ENCODE measurements at places on chromosomes 12 and 14. TPM values are rescaled to one million over a fixed set of nuclear protein-coding genes. Genes with fewer than 3 reads are reported as not detected.
A peak's percentile ranks its signal among the peaks of the same experiment; 100 is the strongest.

DNA sequence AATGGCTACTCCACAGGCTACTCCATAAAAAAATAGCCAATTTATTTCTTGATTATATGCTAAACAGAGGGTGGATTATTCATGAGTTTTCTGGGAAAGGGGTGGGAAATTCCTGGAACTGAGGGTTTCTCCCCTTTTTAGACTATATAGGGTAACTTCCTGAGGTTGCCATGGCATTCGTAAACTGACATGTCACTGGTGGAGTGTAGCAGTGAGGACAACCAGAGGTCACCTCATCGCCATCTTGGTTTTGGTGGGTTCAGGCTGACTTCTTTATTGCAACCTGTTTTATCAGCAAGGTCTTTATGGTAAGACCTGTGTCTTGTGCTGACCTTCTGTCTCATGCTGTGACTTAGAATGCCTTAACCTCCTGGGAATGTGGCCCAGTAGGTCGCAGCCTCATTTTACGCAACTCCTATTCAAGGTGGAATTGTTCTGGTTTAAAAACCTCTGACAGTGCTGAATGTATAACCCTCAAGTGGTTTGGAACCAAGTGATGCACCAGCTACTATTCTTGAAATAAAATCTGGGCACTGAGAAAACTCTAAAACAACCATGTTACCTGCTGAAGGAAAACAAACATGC, 27.7 kb downstream of the C12orf56 start:
- H3K4me1 ChIP-seq: no peaks in the 10 kb centered on the region
- no peak overlapping the region for H3K27ac ChIP-seq
- H3K36me3 ChIP-seq: no peaks in the 10 kb centered on the region
- H3K4me3 ChIP-seq: no peak overlapping the region

- no peaks in the 10 kb centered on the region for H3K27me3 ChIP-seq
- H3K27ac ChIP-seq: no peak overlapping the region
- H3K36me3 ChIP-seq: no peaks in the 10 kb centered on the region
- DNase-seq: no peak
- H3K4me3 ChIP-seq: no peak overlapping the region
- H3K4me1 ChIP-seq: no peaks in the 10 kb centered on the region
These were observed 27.4 kb downstream of the DTX1 start for GRCh38 chr12:113083863-113084435.

- H3K27me3 ChIP-seq: no peaks in the 10 kb centered on the region
- H3K36me3 ChIP-seq: no peaks in the 10 kb centered on the region
- no peak overlapping the region for H3K27ac ChIP-seq
- H3K4me1 ChIP-seq: no peaks in the 10 kb centered on the region
- no peak for DNase-seq
- no peak overlapping the region for H3K4me3 ChIP-seq
These were observed 29.5 kb downstream of the CCDC198 start for GRCh38 chr14:57464008-57464730.

The LRTM2 gene
- total RNA-seq: not detected

The HOXC9 gene
- 37.2 TPM for total RNA-seq

DNA sequence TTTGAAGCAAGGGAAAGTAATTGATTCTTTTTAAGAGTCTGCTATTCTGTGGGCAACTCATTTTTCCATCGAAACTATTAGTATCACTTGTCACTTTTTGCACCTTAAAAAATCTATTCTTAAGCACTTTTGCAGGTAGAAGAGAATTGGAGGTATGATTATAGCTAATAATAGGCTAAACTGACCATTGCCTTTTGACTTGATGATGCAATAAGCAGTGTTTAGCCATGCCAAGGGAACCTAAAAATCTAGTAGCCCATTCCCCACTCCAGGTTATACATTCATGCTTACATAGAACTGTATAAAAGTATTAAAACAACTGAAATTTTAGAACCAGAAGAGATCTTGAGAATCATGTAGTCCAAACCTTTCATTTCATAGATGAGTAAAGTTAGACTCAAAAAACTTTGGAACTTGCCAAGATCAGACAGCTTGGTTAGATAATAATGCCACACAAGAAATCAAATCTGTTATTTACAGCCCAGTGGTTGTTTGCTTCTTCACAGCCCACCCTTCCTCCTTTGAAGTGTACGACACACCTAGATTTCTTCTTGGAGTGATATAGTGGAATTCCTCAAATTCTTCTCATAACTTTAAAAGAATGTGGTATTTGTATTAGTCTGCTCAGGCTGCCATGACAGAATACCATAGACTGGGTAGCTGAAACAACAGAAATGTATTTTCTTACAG, 21.7 kb upstream of the GARIN2 start:
- peak overlapping the region; percentile 86 for H3K27ac ChIP-seq
- H3K27me3 ChIP-seq: no peaks in the 10 kb centered on the region
- no peak for DNase-seq

DNA sequence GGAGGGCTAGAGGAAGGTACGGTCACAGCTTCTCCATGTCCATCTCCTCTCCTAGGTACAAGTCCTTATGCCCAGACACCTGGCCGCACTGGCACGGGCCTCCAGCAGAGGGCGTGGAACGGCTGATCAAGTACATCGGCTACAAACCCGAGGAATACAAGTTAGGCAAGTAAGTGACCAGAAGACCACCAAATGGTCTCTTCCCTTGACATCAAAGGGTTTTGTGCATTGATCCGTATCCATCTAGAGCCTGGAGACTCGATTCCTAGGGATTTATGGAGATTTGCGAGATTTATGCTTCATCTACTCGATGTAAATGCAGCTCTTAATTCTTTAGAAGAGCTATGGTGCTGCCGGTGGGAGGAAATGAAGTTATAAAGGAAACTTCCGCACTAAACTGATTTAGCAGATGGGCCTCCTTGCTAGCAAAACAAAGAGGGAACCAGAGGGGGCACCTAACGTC, 44.2 kb downstream of the KCTD10 start:
- no peak overlapping the region for H3K4me3 ChIP-seq
- no peak overlapping the region for H3K27ac ChIP-seq
- peak; percentile 61 for DNase-seq

GRCh38 chr12:45987340-45987727, 3.0 kb downstream of the SCAF11 start:
- H3K4me1 ChIP-seq: peaks cover 22% of the 10 kb centered on the region
- H3K27me3 ChIP-seq: no peaks in the 10 kb centered on the region
- peak overlapping the region; percentile 75 for H3K4me3 ChIP-seq
- H3K36me3 ChIP-seq: peaks cover 14% of the 10 kb centered on the region
- peak overlapping the region; percentile 67 for H3K27ac ChIP-seq

DNA sequence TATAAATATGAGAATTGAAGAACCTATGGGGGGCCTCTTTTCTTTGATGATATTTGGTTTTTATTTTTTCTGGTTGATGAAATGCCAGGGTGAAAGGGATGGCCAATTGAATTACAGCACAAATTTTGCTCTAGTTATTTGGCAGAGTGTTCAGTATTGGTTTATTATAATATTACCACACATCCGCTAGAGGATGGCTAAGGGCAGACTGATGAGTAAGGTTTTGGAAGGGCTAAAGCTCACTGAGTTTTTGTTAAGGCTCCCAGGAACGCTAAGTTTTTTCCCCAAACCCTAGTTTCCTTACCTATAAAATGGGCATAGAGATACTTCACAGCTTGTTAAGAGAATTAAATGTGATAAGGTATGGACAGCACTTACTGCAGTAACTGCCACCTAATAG, 34.3 kb upstream of the LRRC10 start:
- H3K4me3 ChIP-seq: no peak overlapping the region
- H3K36me3 ChIP-seq: no peaks in the 10 kb centered on the region

GRCh38 chr12:113710216-113710615, 238.5 kb upstream of the LHX5 start:
- no peaks in the 10 kb centered on the region for H3K4me1 ChIP-seq
- DNase-seq: no peak
- H3K27me3 ChIP-seq: no peaks in the 10 kb centered on the region
- no peak overlapping the region for H3K27ac ChIP-seq
- no peaks in the 10 kb centered on the region for H3K36me3 ChIP-seq
- H3K4me3 ChIP-seq: no peak overlapping the region

DNA sequence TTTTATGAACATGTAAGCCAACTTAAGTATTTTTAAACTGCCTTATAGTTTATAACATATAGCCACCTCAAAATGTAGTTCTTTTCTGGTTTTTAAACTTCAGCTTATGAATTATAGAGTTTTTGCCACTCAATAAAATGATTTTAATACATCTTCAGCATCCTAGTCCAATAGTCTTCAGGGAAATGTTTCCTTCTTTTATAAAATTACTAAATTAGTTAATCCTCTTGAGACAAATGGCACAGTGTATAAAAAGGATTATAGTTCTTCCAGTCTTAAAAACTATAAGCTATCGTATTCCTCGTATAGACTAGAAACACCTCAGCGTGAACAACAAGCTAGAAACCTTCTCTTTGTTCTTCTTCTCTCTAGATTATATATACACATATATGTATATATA, at the start of gene OR6C74:
OR6C74 (plus strand) TSS at position 301 of the 400 bp plus-strand sequence. CDS start 2,679 bp downstream, outside the sequence.
- no peak within 1 kb of the TSS for H3K4me3 ChIP-seq
- H3K36me3 ChIP-seq: no peaks in the 10 kb centered on the region
- no peaks in the 10 kb centered on the region for H3K27me3 ChIP-seq
- no peak within 1 kb of the TSS for H3K27ac ChIP-seq
- no peak for DNase-seq

- no peaks in the 10 kb centered on the region for H3K4me1 ChIP-seq
- no peak overlapping the region for H3K27ac ChIP-seq
- H3K4me3 ChIP-seq: no peak overlapping the region
- H3K36me3 ChIP-seq: no peaks in the 10 kb centered on the region
- H3K27me3 ChIP-seq: no peaks in the 10 kb centered on the region
These were observed 394.6 kb downstream of the AEBP2 start for GRCh38 chr12:19833775-19834501.
